ENCODE measurements at places on chromosomes 13 and 19.

DNA sequence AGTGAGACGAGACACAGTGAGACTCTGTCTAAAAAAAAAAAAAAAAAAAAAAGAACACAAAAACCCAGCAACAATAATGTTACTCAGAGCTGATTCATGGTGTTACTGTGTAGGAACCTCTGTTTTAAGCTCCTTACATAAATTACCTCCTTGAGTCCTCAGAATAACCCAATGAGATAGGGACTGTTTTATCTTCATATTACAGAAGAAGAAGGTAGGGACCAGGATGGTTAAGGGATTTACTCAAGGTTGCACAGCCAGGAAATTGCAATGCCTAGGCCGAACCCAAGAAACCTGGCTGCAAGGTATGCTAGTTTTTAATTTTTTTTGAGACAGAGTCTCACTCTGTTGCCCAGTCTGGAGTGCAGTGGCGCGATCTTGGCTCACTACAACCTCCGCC is 1.5 kb upstream of the DAND5 start:
- no peak for DNase-seq

GRCh38 chr13:70324519-70324918 is 216.3 kb upstream of the KLHL1 start:
- DNase-seq = no peak

DNA sequence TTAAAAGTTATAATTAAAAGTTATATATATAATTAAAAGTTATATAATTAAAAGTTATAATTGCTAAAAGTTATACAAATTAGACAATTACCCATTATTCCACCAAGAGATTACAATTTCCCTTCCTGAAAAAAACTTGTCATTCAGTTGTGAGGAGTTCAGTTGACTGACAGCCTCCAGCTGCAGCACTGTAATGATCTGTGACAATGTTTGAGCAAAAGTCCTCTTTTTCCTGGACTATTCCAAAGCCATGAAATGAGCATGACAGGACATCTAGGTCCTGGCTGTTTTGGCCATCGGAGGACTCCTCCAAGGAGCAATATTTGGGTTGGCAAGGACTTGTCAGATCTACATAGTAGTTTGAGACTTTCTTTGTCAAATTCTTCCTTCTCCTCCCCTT is 258.7 kb upstream of the EDNRB start:
- DNase-seq = no peak

GRCh38 chr19:16370641-16371391 is 46.2 kb downstream of the KLF2 start:
- DNase-seq = no peak

DNA sequence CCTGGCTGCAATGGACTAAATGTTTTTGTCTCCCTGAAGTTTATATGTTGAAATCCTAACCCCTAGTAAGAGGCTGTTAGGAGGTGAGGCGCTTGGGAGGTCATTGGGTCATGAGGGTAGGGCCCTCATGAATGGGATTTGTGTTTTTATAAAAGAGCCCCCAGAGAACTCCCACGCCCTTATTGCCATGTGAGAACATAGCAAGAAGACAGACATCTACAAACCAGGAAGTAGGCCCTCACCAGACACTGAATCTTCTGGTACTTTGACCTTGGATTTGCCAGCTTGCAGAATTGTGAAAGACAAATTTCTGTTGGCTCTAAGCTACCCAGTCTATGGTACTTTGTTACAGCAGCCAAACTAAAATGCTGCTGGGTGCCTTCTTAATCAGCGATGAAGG is 96.1 kb upstream of the SPATA13 start:
- peak; percentile 82 for DNase-seq

DNA sequence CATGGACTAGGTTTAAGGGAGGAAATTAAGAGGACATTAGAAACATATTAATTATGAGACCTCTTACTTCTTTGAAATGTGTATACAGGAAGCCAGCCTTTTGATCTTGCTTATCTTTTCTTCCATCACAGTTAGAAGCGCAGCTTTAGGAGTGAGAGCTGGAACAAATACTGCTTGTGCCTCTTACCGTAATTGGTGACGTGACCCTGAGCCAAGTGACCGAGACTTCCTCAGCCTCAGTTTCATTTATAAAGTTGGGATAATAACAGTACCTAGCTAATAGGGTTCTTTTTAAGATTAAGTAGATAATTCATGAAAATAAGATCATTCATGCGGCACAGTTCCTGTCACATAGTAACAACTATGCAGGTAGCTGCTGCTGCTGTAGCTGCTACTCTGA is 18.5 kb downstream of the FREM2 start:
- no peak for DNase-seq

GRCh38 chr13:112996671-112997091 is 27.7 kb downstream of the MCF2L start:
- no peak for DNase-seq

GRCh38 chr19:3058821-3059314 is 3.4 kb downstream of the TLE5 start:
- DNase-seq = no peak

DNA sequence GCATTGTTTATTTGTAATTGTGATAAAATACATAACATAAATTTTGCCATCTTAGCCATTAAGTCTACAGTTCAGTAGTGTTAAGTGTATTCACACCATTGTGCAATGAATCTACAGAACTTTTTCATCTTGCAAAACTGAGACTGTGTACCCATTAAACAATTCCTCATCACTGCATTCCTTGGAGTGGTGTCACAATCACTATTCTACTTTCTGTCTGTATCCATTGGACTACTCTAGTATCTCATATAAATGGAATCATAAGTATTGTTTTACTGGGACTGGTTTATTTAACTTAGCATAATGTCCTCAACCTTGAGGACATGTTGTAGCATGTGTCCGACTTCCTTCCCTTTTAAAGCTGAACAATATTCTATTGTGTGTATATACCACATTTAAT is 36.8 kb downstream of the UFM1 start:
- DNase-seq = no peak

DNA sequence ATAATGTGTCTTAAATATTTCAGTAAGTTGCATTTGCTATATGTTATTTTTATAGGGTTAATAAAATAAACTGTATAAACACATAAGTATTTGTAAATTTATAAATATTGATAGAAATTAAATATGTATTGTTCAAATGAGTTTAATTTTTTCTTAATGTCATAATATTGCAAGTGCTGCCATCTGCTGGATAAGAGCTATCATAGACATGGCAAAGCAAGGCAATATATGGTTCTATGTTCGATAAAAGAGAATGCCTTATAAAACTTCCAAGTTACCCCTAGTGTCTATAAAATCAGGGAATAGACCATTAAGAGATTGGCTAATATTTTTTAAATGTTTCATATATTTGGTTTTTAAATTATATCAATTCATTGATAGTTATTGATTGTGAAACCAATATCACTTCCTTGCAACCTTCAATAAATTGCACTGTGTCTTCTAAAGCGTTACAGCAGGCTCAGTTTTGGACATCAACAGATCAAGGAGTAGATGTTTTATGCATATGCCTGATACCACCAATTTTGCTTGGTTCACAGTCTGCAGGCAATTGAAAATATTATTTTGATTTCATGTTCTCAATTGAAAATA is 29.0 kb upstream of the SLITRK6 start:
- DNase-seq = peak; percentile 6

- DNase-seq = no peak
Measured at GRCh38 chr13:98143157-98143553, 261 bp downstream of the FARP1 start.

GRCh38 chr13:47215736-47216135 is 318.9 kb upstream of the HTR2A start:
- DNase-seq = no peak

- no peak for DNase-seq
Measured at GRCh38 chr13:21076253-21076652, 14.9 kb upstream of the LATS2 start.

DNA sequence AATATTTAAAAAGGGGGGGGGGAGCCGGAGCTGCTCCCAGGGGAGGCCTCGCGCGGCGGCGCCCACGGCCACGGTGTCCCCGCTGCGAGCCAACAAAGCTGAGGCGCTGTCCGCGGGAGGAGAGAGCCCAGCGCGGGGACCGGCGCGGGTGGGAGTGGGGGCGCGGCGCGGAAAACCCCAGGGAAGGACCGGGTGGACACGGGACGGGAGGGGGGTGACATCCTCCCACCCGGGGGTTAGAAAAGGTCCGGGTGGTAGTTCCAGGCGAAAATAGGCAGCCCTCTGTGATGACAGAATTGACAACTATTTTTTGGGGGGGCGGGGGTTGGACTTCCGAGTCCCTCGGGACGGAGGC is 11.1 kb upstream of the SOX1 start:
- DNase-seq = no peak

GRCh38 chr19:35062942-35063341 is 21.4 kb downstream of the HPN start:
- no peak for DNase-seq

DNA sequence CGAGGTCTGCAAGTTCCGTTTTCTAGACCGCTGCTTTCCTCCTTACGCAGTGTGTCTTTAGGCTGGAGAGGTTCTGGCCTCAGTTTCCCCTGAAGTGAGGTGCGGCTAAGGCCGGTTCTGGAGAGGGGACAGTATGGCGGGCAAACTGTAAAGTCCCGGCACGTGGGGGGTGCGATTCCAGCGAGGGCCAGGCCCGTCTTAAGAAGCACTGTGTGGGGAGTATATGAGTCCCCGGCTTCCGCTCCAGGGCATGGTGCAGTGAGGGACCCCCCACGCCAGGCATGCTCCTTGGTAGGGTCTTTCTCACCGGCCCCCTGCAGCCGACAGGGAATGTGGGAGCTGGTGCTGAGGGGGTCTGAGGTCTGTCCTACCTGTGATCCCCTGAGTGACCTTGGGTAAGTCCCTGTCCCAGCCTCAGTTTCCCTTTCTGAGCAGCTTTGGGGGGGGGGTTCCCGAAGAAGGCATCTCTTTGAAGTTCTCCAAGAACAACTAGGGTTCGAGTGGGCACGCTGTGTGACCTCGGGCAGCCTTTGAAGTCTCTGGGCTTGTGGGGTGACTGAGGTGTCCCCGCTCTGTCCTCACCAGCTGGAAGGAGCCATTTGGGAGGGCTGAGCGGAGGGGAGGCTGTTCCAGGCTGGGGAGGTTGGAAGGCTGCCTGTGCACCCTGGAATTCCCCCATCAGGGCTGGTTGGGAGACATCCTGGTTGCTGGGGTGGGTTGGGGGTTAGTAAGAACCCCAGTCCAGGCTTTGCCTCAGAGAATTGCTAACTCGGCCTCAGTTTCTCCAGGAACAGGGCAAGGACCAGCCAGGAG is 1.5 kb downstream of the NFIC start:
- no peak for DNase-seq

DNA sequence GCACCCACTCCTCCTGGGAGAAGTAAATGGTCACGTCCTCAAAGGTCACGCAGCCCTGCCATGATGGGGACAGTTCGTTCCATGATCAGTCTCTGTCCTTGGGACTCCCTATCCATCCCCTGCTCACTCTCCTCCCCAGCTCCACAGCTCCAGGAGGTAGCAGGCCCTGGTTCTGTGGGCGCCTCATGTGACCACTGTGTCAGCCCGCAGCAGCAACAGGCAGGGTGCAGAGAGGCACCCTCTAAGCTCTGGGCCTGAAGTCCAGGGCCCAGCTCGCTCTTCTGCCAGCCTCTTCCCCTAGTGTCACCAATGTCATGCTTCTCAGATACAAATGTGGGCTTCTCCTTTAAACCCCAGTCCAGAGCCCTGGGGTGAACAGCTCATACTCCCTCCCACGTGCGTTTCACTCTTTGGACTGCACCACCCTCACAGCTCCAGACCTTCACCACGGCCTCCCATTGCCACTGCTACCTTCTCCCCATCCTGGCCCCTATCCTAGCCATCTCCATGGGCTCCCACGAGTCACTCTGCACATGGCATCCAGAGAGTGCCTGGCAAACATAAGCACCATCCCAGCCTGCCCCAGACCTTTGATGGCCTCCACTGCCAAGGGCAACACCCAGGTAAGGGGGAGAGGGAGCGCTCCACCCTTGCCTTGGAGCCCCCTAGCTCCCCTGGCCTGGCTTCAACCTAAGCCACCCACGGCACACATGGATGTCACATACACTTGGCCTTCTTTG is 2.9 kb downstream of the ZNF792 start:
- no peak for DNase-seq

All from small intestine (tissue), 16 donors.